ENCODE measurements at places on chromosomes 16 and 17.

DNA sequence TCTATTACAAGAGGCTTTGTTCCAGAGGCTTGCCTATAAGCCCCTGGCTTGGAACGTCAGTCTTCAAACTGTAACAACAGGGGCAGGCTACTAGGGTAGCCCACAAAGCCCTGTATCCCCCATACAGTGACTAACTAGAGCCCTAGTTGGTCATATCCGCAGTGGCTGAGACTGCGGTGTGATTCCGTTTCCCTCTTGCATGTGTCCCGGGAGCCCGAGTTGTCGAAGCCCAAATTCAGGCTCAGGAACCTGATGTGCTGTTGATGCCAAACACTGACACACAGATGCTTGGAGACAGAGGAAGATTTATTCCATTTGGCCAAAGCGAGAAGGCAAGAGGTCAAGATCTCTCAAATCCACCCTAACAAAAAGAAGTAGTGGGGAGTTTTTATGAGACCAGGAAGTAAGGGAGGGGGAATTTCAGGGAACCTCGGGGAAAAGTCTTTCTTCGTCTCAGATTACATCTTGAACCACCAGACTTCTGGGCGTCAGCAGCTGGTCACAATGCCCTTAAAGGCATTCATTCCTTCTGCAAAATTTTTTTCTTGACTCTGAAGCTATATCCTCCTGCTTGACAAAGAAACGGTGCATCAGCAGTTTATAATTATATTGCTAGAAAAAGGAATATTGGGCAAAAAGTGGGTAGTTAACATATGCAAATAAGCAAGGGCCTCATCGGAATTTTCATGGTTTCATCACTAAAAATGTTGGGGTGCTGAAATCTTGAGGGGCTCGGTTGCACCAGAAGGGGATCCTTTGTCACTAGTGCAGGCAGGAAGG is 879 bp downstream of the SLFN5 start:
- no peak for DNase-seq

GRCh38 chr17:57050306-57050705 is 34.7 kb upstream of the AKAP1 start:
- DNase-seq, result no peak

DNA sequence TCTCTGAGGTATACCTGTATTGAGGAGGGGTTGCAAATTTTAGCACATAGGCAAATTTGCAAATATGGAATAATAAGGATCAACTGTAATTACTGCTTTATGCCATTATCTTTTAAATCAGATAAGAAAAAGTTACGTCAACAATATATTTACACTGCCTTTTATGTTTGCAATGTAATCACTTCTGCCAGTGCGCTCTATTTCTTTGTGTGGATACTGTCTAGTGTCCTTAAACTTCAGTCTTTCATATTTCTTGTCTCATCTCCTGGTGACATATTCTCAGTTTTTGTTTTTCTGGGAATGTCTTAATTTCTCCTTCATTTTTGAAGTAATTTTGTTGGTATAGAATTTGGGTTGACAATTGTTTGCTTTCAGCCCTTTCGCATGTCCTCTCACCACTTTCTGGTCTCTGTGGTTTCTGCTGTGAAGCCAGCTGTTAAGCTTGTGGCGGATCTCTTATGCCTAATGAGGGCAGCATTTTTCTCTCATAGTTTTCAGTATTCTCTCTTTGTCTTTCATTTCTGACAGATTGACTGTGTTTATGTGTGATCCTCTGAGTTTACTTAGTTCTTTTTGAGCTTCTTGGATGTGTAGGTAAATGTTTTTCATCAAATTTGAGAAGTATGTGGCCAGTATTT is 37.6 kb upstream of the ABCC11 start:
- no peak for DNase-seq

DNA sequence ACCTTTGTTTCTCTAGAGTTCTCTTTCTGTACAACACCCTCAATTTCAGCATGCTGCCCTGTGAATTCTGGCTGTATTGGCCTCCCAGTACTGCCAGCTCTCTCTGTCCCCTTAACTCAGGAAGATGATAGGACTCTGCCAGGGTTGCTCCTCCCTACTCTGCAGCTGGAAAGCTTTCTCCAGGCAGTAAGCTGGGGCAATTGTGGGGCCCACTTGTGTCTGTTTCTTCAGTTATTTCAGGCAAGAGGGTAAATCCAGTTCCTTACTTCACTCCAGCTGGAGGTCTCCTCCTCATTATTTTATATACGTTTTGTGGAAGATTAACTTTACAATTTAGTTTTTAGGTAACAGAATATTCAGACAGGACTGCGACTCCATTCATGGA is 9.9 kb downstream of the C17orf100 start:
- no peak for DNase-seq

GRCh38 chr17:32099686-32100085 is 42.6 kb upstream of the RHOT1 start:
- no peak for DNase-seq

GRCh38 chr16:54347961-54348360 is 61.4 kb upstream of the IRX3 start:
- DNase-seq, result no peak

Measured in H1 (cell line).